ENCODE measurements at places on chromosomes 12 and 14.

GRCh38 chr14:22319526-22320361 lies 269.3 kb downstream of the DAD1 start:
- DNase-seq = no peak

DNA sequence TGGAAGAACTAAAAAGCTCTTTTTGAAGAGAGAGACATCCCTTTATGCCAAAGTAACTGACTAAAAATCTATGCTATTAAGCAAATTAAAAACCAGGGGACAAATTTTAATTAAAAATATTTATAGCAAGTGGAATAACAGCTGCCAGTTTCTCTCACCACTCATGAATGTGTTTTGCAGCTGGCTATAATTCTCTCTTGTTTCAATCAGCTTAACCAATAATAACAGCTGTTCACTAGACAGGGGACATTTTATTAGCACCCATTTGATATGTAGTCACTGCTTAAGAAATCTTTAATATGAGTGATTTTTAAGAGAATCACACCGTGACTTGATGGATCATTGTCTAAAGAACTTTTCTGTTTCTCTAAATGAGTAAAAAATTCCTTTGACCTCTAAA lies 34.2 kb upstream of the KRR1 start:
- DNase-seq = no peak

GRCh38 chr12:25328072-25328712 lies 77.5 kb upstream of the KRAS start:
- DNase-seq = no peak

DNA sequence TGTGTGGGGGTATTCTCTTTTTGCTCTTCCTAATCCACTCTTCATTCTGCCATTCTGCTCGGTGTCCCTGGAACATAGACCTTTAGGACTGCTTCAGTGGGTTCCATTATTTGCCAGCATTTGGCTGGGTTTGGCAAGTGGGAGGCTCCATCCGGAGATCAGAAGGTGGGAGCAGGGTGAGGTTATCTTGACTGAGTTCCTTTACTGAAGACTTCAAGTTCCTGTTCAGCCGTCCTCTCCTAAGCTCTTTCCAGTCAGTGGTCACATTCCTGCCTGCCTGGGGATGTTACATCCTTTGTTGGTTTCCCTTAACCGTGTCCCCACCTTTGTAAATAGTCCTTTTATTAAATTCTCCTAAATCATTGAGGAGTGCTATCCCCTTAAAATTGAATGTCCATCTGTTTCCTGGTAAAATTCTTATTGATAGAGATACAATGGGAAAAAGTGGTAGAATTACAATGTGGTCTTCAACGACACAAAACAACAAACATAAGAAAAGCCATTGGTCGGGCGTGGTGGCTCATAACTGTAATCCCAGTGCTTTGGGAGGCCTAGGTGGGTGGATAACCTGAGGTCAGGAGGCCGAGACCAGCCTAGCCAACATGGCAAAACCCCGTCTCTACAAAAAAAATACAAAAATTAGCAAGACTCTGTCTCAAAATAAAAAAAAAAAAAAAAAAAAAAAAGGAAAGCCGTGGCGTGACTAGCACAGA lies 5.0 kb upstream of the MIA2 start:
- DNase-seq = peak; percentile 27

DNA sequence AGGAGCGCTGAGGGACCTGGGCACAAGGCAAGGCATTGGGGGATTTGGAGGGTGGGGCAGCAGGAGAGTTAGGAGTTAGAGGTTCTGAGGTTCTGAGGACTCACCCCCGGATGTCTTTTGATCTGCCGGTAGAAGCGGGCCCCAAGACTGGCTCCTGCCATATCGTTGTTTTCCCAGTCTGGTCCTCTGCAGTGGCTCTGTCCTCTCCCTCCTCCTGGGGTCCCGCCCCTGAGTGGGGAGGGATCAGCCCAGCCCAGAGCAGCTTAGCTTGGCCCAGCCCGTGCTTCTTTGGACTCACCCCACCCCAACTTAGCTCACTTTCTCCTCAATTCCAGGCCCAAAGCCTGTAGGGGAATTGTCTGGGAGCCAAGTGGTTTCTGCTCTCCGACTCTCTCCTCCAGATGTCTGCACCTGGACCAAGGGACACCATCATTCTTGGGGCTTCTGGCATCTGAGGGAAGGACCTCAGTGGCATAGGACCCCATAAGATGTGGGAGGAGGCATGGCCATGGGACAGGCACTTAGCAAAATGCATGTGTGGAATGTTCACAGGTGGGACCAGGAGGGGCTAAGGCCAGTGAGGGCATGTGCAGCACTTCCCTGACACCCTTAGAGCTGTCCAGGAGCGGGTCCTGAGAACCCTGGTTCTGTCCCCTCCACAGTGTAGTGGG lies 7.5 kb downstream of the SHMT2 start:
- peak; percentile 32 for DNase-seq

- no peak for DNase-seq
These were observed 2.4 kb downstream of the GZMH start for GRCh38 chr14:24607081-24607480.

GRCh38 chr14:47438650-47439140 lies 236.7 kb downstream of the MDGA2 start:
- no peak for DNase-seq

- no peak for DNase-seq
These were observed 1276.6 kb upstream of the FLRT2 start for GRCh38 chr14:84253326-84253725.

GRCh38 chr12:116471544-116471943 lies 87.6 kb upstream of the MAP1LC3B2 start:
- DNase-seq = no peak

GRCh38 chr12:119444462-119445044 lies 110.0 kb downstream of the CCDC60 start:
- peak; percentile 28 for DNase-seq

DNA sequence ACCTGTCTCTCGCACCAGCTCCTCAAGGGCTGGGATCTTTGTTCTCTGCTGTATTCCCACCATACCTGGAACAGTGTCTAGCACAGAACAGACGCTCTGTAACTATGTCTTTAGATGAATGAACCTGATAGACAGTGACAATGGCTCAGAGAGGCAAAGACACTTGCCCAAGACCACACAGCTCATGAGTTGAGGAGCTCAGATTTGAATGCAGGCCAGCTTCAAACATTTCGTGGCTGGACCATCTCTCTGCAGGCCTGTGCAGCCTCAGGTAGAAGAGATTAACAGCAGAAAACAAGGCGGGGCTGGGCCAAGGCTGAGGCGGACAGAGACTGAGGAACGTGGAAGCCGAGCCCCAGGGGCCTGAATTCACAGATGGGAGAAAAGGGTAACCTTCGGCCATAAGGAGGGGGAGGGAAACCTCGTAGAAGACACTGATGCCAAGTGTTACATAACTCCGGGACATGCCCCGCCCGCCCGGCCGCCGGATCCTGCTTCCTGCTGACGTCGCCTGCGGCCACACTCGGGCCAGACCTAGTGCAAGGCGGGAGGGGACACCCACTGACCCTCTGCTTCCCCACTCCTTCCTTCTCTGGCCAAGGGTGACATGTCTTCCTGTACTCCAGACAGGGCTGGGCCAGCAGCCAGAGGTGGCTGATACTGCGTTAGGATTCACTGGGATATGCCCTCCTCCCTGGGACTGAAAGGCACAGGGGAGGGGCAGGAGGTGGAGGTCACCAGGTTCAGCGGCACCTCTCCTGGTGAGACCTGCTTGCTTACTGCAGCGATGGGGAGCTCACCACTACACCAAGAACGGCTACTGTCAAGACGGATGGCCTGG lies 86.8 kb downstream of the RFLNA start:
- DNase-seq = no peak

- no peak for DNase-seq
These were observed 8.3 kb upstream of the TBX5 start for GRCh38 chr12:114414031-114414865.

DNA sequence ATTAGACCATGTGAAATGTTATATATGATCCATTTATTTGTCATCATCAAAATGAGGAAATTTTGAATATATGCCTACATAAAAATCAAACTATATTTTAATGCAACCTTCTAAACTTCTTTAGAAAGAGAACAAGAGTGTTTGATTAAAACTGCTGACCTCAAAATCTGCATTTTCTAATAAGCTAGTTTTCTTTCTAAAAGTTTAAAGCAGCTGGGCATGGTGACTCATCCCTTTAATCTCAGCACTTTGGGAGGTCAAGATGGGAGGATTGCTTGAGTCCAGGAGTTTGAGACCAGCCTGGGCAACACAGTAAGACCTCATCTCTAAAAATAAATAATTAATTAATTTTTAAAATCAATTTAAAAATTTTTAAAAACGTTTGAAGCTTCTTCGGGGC lies 36.2 kb downstream of the GNPTAB start:
- DNase-seq = no peak

DNA sequence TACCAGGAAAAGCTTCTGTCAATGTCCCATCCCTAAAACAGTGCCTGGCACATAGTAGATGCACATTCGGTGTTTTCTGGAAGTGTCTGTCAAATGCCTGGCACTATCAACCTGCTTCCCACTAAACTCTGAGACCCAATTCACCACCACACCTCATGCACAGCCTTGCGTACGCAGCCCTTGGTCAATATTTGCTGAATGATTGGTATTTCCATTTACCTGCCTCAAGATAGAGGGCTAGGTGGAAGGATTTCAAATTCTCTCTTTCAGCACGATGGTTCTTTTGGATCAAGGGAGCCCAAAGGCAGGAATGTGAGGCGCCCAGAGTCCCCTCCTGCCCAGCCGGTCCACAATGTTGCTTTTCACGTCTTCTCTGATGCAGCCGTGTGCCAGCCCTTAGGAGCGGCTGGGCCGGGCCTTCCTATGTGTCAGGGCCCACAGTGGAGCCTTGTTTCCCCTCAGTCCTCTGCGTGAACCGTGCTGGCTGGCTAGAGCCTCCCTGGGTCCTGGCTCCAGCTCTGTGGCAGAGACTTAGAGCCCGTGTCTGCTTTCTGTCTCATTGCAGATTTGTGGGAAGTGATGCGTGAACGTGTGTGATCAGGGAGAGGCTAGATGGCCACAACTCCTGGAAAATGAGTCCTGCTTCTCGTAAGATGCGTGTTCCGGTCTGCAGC lies 99.9 kb upstream of the RFLNA start:
- no peak for DNase-seq

DNA sequence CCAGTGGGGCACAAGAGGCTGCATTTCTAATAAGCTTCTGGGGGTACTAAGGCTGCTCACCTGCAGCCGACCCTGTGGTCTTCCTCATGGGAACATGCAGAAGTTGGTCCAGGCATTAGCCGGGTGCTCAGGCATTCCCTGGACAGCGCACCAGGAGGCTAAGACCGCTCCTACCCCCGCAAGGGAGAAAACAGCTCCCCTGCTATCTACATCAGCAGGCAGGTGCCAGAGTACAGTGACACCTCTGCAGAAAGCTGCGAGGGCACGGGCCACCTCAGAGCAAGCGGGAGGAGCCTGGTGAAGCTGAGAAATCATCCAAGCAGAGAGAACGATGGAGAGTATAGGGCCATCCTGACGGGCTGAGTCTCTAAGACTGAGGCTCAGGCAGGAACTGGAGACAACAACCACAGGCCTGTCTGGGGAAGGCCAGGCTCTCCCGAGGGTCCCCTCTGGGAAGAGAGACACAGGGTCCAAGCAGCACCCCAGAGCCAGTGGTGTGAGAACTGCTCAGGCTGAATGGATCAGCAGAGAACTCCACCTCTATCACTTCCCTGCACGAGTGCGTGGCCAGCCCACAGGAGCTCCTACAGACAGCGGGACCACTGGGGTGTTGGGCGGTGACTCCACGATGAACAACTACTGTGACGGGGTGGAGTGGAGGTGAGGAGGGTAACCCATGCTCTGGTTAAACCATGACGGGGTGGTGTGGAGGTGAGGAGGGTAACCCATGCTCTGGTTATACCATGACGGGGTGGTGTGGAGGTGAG lies 62.1 kb downstream of the AMN start:
- DNase-seq = no peak

GRCh38 chr14:61258985-61259384 lies 22.2 kb downstream of the TMEM30B start:
- DNase-seq = no peak

GRCh38 chr14:68159701-68160633 lies 340.4 kb downstream of the RAD51B start:
- DNase-seq = no peak

- peak; percentile 95 for DNase-seq
These were observed 717 bp downstream of the UBC start for GRCh38 chr12:124913474-124914391.

DNA sequence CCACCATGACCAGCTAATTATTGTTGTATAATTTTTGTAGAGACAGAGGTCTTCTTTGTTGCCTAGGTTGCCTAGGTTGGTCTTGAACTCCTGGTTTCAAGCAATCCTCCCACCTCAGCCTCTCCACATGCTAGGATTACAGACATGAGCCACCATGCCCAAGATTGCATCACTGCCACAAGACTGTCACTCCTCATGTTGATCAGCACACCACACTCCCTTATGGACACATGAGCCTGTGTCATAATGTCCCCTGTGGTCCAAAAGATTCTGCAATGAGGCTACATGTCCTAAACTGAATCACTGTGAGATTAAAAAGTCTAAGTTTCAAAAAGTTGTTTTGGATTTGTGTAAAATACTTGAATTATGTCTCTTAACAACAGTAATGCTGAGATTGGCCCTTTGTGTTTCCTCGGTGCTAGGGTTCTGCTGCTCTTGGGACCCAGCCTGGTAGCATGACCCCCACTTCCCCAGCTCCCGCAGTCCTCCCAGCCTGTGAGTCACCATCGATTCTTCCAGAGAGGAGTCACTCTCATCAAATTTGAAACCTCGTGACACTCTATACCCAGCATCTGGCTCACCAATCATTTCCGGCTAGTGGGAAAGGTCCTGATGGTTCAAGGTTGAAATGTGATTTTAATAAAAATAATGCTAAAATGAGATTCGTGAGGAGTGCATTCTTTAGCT lies 890.9 kb downstream of the VRK1 start:
- DNase-seq = no peak

DNA sequence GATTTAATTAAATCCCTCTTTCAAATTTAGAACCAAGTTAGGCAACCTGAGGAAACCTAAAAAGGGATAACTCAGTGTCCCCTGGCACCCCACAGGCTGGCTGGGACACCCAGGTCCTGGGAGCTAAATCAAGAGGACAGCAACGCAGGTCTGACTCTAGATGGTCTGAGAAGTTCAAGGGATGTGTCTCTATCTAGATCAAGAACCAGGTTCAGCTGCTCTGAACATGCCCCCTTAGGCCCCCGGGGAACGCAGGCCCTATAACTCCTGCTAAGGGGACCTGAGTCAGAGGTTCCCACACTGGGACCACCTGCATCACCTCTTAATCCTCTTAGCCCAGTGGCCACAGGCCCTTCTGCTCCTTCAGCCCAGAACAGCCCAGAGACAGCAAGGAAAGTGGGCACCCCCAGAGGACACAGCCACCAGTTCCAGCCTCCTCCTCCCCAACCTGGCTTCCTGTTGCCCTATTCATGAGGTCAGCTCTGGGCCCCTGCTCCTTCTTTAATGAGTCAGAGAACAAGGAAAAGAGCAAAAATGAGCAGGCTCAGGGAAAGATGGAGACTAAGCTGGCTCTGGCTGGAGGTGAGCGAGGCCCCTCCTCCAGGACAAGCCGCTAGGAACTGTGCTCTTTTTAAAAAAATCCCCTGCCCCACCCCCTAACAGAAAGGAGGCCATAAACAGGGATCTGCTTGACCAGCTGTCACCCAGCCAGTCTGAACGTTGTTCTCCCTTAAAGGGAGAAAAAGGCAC lies 10.8 kb downstream of the PITPNM2 start:
- DNase-seq = no peak

All from stimulated activated CD4-positive, alpha-beta T cell treated with anti-CD3 and anti-CD28 coated beads, Interleukin-2, amount 100 ng/mL, for 24 hours (primary cell).